Pericardium fibroblast (primary cell): ENCODE measurements at places on chromosomes 4 and X. TPM values are rescaled to one million over a fixed set of nuclear protein-coding genes. Genes with fewer than 3 reads are reported as not detected.

The HERC5 gene
- 0.23 and 0.34 TPM in 2 replicates for total RNA-seq

The MAPK10 gene
- total RNA-seq, result 3.2 and 6.9 TPM in 2 replicates

The GAGE13 gene
- total RNA-seq, result not detected in 2 replicates

The RRH gene
- total RNA-seq, result not detected in 2 replicates

The SMIM43 gene
- 0.58 and 1.0 TPM in 2 replicates for total RNA-seq

The CABS1 gene
- not detected in 2 replicates for total RNA-seq

The NXF3 gene
- not detected in 2 replicates for total RNA-seq

The NDST3 gene
- not detected in 2 replicates for total RNA-seq

The GAGE2A gene
- total RNA-seq, result not detected in 2 replicates

The RBM47 gene
- total RNA-seq, result 2.2 and 2.6 TPM in 2 replicates

The KLKB1 gene
- not detected in 2 replicates for total RNA-seq

The MAGEA2 gene
- not detected in 2 replicates for total RNA-seq

The FAM47A gene
- not detected in 2 replicates for total RNA-seq

The SPANXN4 gene
- total RNA-seq, result not detected in 2 replicates

The UGT2B7 gene
- not detected in 2 replicates for total RNA-seq

The SYNPO2 gene
- 6.8 and 6.9 TPM in 2 replicates for total RNA-seq

The SHROOM2 gene
- total RNA-seq, result 1.4 and 4.2 TPM in 2 replicates

The PCDH18 gene
- 96.0 and 116 TPM in 2 replicates for total RNA-seq

The NONO gene
- total RNA-seq, result 225 and 251 TPM in 2 replicates

The DUX4 gene
- total RNA-seq, result not detected in 2 replicates

The ZNF630 gene
- 0.26 and 0.58 TPM in 2 replicates for total RNA-seq

The APOOL gene
- 5.3 and 9.4 TPM in 2 replicates for total RNA-seq

The GPR82 gene
- total RNA-seq, result not detected in 2 replicates

The DDX53 gene
- total RNA-seq, result not detected in 2 replicates

The ZNF711 gene
- total RNA-seq, result 0.58 and 1.3 TPM in 2 replicates

The IL21 gene
- total RNA-seq, result not detected in 2 replicates

The NUDT11 gene
- total RNA-seq, result 7.4 and 13.5 TPM in 2 replicates

The STK32B gene
- 0.47 and 1.7 TPM in 2 replicates for total RNA-seq

The ZNF185 gene
- total RNA-seq, result 4.6 and 5.0 TPM in 2 replicates

The SSX4 gene
- not detected in 2 replicates for total RNA-seq

The RTL9 gene
- 0.51 and 2.8 TPM in 2 replicates for total RNA-seq

The C4orf54 gene
- total RNA-seq, result 0.09 TPM in 1 of 2 replicates, not detected in the other

The CRMP1 gene
- total RNA-seq, result 2.5 and 3.0 TPM in 2 replicates

The KDR gene
- 19.8 and 21.7 TPM in 2 replicates for total RNA-seq

The PCDH7 gene
- 32.2 and 64.8 TPM in 2 replicates for total RNA-seq

The IKBKG gene
- 12.3 and 18.2 TPM in 2 replicates for total RNA-seq

The DNAAF6 gene
- total RNA-seq, result not detected in 2 replicates

The UBE2D3 gene
- total RNA-seq, result 250 and 282 TPM in 2 replicates

The SLC25A31 gene
- total RNA-seq, result not detected in 2 replicates

The RNF150 gene
- 9.0 and 10.3 TPM in 2 replicates for total RNA-seq
